Sciatic nerve (tissue), 2 donors: ENCODE measurements at places on chromosomes 7 and 10. TPM values are rescaled to one million over a fixed set of nuclear protein-coding genes. Genes with fewer than 3 reads are reported as not detected.

DNA sequence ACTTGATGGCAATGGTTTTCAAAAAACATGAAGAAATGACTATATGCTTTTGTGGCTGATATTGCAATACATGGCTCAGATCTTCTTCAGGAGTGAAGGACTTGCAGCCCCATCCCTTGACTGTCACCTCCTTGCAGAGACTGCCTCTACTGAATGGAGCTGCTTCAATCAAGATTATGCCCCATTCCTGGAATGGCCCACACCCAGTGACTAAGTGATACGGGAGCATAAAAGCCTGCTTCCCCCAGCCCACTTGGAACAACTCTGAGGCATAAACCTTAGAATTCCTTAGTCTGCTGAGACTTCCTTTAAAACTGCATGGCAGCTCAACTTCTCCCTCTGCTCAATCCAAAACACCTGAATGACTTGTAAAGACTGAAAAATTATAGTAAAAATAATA is 957.1 kb downstream of the SORCS3 start:
- DNase-seq: no peak

CALML5 gene
- total RNA-seq: not detected

- DNase-seq: peak; percentile 70
Observed at GRCh38 chr10:19815036-19815730, 1.0 kb upstream of the PLXDC2 start.

SEMA4G gene
- 15.3 TPM for total RNA-seq

GRCh38 chr10:58440484-58440883 is 55.3 kb downstream of the TFAM start:
- no peak for DNase-seq

DNA sequence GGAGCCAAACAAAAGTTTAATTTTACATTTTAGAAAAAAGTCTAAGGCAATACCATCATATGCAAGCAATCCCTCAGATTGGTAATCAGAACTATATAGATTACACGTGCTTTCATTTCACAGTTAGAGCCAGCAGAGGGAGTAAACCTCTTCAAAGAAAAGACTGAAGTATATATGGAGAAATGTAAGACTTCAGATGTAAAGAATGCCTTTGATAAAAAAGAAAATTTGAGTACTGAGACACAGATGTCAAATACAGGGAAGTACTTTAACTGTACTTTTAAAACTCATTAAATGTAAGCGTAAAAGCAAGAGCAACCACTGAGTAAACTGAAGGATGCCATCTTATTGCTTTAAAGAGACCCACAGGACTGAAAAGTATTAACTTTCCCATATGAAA is 101.4 kb upstream of the FAM133B start:
- no peak for DNase-seq

- no peak for DNase-seq
Observed at GRCh38 chr10:110746254-110746826, 102.2 kb downstream of the RBM20 start.

GHRHR gene
- 1.2 TPM for total RNA-seq

DNA sequence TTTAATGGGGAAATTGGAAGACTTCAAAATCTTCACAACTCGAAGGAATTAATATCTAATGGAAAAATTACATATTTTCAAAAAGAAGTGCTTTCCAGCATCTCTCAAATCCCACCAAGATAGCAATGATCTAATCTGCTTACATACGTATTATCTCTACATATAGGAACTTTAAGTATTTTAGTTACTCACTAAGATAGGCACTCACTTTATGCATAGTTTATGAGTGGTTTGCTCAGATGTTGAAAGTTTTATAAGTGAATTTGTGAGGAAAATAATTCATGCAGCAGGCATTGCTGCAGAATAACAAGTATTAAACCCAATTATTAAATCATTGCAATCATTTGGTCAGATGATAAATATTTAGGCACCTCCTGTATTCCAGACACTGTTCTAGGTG is 2.3 kb upstream of the CYTH3 start:
- no peak for DNase-seq

CDK1 gene
- 1.6 TPM for total RNA-seq

NEUROD6 gene
- total RNA-seq: not detected

MDFIC gene
- 60.7 TPM for total RNA-seq

PRF1 gene
- 7.6 TPM for total RNA-seq

- no peak for DNase-seq
Observed at GRCh38 chr7:108561047-108561619, 8.4 kb downstream of the THAP5 start.

GRCh38 chr10:8365935-8366911 is 311.7 kb downstream of the GATA3 start:
- no peak for DNase-seq

- DNase-seq: no peak
Observed at GRCh38 chr10:118809357-118810220, 54.8 kb upstream of the CACUL1 start.

DHX32 gene
- 20.8 TPM for total RNA-seq

GRID1 gene
- 15.4 TPM for total RNA-seq

DNA sequence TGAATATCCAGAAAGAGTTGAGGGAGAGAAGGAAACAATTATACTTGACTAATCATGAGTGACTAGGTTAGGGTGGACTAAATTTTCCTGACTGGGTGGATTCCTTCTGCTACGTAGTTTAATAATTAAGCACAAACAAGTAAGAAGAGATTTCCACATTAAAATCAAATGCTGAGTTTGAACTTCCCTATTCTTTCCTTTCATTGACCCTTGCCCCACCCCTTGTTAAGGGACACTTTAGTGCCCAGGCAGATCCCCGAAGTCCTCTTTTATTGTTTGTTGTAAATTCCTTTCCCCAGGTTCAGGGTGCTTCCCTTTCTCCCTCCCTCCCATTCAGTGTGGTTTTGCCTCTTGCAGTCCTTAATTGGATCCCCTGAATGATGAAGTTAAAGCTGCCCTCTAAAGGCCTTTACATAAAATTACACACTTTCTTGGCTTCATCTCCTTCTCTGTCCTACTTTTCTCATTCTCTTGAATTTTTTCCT is 8.8 kb upstream of the SPAM1 start:
- DNase-seq: no peak

FKBP9 gene
- 150 TPM for total RNA-seq

LRRD1 gene
- total RNA-seq: not detected

GRCh38 chr7:133796782-133797745 is 330.1 kb upstream of the LRGUK start:
- DNase-seq: no peak

DNA sequence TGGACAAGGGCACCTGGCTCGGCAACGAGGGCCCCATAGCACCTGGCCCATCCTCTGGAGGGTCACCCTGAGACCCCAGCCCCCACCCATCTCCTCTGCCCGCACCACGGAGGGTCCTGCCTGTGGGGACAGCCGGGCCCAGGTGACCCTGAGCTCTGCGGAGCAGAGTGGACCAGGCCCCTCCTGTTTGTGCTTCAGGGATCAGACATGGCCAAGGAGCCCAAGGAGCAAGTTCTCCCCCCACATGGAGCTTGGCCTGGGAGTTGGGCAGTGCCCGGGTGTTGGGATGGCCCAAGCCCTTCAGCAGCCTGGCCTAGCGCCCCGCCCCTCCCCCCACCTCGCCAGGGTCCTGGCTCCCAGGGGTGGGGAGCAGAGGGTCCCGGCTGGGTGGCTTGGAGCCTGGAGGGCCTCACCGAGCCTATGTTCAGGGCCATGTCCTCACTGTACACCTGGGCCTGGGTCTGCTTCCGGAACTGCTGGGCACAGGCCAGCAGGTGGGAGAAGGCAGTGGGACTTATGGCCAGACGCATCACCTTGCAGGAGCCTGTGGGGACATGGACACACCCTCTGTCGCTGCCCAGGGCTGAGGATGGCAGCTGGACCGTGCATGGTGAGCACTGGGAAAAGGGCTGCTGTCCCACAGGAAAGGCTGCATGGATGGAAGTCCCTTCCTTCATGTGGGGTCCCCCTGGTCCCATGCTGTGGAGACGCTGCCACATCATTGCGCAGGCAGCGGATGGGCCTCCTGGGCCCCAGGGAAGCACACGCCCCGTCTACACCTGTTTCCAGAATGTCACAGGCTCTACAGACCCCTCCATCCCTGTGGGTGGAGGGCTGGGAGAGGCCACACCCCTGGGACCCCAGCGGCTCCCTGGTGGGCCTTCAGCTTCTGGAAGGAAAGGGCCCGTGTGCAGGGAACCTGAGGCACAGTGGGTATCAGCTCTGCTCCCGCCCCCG is 49.2 kb upstream of the NKX6-2 start:
- peak; percentile 53 for DNase-seq

- DNase-seq: no peak
Observed at GRCh38 chr10:100779329-100779728, 33.9 kb downstream of the PAX2 start.

DNA sequence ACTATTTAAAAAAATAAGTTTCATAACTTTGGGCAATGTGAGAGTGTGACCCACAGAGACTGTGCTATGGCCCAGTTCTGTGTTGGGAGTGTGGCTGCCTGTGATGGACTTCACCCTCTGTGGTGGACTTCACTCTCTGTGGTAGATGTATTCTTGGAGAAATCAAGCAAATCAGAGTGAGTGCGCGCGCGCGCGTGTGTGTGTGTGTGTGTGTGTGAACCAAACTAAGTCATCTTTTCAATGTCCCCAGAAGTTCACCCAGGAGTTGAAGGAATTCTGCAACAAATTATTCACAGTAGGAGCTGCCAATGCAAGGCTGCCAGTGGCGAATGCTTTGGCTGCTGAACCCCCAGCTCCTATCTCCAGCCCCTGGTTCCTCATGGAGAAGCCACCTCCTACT is 184.5 kb downstream of the ADAM12 start:
- no peak for DNase-seq

SUN3 gene
- total RNA-seq: not detected

PKD2L1 gene
- total RNA-seq: not detected

GRCh38 chr7:18426564-18427226 is 68.9 kb upstream of the HDAC9 start:
- DNase-seq: no peak

BAG3 gene
- 50.1 TPM for total RNA-seq

DNA sequence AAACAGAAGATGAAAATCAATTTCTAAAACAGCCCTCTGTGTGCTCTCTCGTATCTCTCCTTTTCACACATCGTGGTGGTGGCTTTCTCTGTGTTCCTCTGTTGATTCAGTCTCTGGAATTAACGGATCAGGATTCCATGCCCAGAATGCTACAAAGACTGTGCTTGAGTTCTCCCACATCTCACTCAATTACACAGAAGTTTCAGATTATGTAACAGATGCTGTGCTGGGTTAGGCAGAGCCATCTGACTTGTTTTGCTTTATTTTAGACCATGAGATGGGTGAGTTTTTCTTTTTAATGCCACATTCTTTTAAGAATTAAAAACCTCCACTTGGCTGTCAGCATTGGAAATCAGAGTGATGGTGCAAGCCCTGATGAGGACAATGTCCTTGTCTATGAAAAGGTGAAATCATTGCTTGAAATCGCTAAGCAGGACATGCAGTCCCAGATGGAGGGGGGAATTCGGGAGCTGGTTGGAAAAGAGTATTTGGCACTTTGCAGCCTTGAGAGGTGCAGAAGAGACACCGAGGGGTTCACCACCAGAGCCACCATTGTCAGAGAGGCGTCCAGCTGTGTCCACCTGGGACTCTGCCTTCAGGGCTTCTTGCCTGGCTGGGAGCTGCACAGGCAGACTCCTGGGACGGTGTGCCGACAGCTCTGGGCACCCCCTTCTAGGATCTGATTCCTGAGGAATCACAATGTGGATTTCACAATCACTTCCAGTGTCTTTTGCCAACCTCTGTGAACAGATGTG is 80.4 kb downstream of the EGFR start:
- DNase-seq: no peak

- DNase-seq: no peak
Observed at GRCh38 chr7:4610768-4611467, 71.2 kb upstream of the FOXK1 start.

ABCC2 gene
- 10.4 TPM for total RNA-seq

FAM237B gene
- total RNA-seq: not detected

DNA sequence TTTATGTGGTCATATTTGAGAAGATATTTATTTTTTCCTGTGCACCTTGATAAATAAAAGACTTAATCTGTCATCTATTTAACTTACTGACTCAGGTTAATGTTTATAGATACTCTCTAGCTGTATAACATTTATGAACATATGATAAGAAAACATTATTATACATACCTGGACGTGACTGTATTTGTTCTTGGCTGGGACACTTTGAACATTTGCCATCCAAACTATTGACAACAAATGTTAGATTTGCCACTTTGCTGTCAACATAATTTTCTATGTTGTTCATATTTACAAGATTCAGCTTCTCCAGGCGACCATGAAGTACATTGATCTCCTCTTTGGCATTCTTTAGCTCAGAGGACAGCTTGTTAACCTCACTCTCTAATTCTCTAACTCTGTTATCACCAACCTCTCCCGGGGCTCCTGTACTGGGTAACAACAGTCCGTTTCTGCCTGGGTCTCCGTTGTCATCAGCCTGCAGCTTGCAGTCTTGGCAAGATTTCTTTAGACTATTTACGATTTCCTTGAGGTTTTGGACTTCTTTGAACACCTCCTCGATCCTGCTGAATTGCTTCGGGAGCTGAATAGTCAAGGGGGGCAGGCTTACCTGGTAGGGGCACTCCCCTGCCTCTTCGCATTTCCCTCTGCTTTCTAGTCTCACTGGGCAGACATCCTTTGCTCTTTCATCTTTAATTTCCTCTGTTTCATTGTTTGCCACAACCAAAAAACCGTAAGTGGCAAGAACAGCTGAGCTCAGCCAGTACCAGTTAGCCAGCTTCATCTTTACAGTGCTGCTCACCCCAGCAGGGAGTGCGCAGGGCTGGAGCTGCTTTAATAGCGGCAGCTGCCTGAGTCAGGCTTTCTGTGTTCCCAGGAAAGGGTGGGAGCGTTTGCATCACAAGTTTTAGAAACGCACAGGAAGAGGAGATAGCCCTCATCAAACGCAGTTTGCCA is at the start of gene FGL2:
FGL2 (minus strand) TSS at position 807 of the 954 bp plus-strand sequence; CDS start at position 781, 26 bp downstream.
- peak; percentile 76 for DNase-seq

DNA sequence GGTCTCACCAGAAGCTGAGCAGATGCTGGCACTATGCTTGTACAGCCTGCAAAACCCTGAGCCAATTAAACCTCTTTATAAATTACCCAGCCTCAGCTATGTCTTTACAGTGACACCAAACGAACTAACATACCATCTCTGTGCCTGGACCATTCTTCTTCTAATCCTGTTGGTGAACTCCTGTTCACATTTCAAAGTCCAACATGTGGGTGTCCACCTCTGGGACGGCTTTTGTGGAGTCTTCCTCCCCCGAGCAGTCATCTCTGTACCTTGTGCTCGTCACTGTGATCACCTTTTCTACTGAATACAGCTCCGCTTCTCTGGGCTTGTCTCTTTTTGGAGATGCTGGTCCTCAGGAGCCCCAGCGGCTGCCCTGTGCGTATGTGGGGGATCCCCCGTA is 7.4 kb upstream of the ESYT2 start:
- no peak for DNase-seq

- no peak for DNase-seq
Observed at GRCh38 chr7:9781710-9782109, 1192.0 kb upstream of the PHF14 start.

TSPAN12 gene
- 7.6 TPM for total RNA-seq

GRCh38 chr10:79260811-79261740 is 86.2 kb upstream of the PPIF start:
- DNase-seq: no peak

WEE2 gene
- not detected for total RNA-seq
